ENCODE measurements at places on chromosomes 16 and 17.

DNA sequence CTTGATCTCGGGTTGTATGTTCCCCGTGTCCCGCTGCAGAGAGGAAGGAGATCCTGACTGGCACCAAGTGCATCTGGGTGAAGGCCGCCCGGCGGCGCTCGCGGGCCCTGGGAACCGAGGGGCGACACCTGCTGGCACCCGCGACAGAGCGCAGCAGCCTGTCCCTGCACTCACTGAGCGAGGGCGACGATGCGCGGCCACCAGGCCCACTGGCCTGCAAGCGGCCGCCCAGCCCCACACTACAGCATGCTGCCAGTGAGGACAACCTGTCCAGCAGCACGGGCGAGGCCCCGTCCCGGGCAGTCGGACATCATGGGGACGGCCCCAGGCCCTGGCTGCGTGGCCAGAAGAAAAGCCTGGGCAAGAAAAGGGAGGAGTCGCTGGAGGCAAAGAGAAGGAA is 7.5 kb downstream of the BTBD17 start:
- no peak for DNase-seq

GRCh38 chr17:43741636-43742035 is 17.0 kb downstream of the SOST start:
- DNase-seq = no peak

DNA sequence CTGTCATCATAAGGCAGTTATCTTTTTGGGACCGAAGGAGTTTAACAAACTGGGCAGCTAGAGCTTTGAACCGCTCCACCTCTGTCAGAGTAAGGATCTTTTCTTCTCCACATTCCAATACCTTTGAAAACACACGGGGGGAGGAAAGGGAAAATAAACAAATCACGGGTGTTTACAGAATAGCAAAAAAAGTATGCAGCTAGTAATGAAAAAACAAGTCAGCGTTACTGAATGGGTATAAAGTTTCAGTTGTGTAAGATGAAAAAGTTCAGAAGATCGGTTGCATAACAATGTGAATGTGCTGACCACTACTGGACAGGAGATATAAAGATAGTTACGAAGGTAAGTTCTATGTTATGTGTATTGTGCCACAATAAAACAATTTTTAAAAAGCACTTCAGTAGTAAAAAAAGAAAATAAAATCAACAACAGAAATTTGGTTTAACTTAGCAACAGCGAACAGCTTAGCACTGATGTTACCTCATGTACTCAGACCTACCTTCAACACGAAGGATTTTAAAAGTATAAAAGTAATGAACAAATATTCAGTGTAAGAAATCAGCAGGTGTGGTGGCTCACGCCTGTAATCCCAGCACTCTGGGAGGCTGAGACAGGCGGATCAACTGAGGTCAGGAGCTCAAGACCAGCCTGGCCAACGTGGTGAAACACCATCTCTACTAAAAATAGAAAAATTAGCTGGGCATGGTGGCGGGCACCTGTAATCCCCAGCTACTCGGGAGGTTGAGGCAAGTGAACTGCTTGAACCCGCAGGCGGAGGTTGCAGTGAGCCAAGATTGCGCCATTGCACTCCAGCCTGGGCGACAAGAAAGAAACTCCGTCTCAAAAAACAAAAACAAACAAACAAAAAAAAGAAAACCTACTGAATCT is 34.3 kb downstream of the MARF1 start:
- no peak for DNase-seq

GRCh38 chr17:62927083-62927482 is 39.0 kb upstream of the TANC2 start:
- no peak for DNase-seq

DNA sequence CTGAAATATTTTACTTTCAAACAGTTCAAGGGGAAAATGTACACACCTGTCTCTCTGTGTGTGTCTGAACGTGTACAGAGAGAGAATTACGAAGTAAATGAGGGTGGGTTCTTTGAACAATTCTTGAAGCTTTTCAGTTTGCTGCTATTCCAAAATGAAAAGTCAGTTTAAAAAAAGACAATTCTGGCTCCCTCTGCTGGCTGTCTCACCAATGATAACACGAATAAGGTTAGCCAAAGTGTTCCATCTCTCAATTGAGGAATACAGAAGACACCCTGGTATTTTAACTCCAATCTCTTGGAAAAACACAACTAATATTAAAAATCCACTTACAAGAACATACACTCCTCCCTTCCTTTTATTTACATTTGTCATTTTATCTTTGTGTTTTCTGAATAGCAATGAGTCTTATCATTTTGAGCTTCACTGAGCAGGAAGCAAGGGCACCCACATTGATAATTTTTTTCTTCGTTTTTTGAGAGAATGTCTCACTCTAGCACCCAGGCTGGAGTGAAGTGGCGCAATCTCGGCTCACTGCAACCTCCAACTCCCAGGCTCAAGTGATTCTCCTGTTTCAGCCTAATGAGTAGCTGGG is 20.5 kb downstream of the EFTUD2 start:
- peak; percentile 65 for DNase-seq

DNA sequence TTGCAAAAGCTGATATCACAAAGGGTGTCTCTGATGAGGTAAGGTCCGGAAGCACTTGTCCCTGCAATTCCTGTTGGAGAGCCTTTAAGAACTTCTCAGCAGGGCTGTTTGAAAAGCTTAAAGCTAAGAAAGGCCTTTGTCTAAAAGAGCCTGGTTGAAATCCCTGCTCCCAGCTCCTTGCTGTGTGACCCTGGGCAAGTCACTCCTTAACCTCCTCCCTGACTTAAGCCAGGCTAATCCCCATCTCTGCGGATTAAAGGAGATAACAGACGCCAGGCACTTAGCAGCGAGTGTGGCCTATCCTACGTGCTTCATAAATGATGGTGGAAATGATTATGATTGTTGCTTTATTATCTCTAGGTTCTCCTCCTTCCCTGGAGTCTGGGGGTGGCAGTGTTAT is 368.0 kb upstream of the RBFOX1 start:
- DNase-seq = no peak

DNA sequence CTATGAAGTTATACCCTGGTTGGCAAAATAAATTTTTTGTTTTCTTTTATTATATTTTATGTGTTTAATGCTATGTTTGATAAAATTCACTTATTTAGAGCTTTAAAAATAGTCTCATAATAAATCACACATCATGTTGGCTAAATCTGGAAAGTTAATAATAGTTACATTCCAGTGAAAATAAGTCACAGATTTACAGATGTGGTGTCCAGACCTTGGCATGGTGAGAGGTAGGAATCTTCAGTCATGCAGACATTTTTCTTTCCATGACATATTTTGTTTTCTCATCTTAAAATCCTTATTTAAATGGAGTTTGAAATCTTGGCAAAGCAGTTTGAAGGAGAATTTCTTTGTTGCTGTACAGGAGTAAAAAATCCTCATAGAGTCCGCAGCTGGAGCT is 48.1 kb upstream of the GOSR1 start:
- DNase-seq = no peak

DNA sequence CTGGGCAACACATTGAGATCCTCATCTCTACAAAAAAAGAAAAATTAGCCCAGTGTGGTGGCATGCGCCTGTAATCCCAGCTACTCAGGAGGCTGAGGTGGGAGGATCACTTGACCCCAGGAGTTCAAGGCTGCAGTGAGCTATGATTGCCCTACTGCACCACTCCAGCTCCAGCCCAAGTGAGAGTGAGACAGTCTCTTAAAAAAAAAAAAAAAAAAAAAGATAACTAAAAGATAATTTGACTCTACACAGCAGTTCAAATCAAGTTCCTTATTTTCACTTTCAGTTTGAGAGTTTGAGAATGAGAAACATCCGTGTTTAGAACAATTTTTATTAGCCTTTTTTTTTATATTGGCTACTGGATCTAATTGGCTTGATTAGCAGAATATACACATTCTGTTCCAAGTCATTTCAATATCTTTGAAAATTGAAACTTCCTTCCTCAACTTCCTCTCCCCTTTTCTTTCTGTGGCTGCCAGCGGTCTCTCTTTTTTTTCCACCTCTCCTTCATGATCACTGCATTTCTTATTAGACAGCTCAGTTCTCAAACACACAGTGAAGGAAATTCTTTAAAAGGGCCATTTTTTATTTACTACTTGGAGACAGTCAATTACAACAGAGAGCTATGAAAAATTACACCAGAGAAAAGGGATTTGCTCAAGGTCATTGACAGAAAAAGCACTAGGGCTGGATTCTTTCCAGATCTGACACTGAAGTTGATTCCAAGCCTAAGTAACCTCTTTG is 4.5 kb upstream of the ACSF2 start:
- DNase-seq = no peak

GRCh38 chr17:40871316-40871715 is 4.3 kb upstream of the KRT12 start:
- no peak for DNase-seq

- DNase-seq = no peak
Measured at GRCh38 chr16:88088161-88088581, 136.9 kb downstream of the BANP start.

DNA sequence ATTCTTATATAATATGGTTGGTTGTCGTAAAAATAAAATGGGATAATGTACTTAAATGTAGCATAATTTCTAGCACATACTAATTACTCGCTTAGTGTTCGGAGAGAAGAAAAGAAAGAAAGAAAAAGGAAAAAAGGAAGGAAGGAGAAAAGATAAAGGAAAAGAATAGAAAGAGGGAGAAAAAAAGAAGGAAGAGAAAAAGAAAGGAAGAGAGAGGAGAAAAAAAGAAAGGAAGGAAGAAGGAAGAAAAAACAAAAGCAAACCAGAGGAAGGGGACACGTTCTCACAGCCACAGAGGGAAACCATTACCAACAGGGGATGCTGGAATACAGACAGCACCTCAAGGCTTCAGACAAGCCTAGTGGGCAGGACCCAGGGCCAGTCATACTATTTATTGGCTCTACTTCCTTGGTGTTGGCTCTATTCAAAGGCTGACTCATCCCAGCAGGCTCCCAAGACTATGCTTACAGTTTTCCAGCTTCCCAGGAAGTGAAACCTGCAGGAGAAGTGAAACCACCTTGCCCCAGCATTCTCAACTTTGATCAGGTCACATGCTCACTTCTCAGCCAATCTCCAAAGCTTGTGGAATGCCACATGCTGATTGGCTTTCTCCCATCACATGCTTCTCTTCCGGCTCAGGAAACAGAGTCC is 273.5 kb upstream of the IRX5 start:
- DNase-seq = peak; percentile 19

DNA sequence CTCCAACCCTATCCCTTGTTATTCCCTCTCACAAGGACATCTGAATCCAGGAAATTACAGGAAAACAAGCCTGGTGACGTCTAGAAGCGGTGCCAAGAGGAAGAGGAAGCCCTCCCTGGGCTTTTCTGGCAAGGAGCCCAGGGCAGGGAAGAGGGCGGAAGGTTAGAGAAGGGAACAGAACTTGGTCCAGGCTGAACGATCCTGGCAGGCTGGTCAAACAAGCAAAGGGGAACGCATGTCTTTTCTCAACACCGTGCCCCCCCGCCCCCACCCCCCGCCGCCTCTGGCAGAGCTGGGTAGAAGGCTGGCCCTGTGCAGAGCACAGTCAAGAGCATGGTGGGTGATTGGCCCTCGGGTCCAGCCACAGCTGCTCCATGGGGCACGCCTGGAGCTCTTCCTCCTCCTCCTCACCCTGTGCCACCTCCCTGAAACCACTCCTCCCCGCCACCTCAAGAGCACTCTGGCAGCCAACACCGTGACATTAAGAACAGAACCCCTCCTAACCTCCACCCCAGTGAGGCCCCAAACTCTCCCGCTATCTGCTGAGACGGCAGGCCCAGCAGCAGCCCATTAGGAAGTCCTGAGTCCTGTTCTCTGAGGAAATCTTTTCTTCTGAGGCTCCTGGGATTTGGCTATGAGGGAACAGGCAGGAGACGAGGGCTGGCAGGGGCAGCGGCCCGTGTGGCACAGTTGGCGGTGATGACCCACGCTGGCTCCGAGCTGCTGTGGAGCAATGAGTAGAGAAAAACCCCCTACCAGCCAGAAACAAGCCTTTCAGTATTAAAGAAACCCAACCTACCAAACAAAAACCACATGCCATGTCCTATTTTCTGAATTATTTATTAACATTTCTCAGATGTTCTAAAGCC is 7.3 kb downstream of the C16orf86 start:
- peak; percentile 74 for DNase-seq

DNA sequence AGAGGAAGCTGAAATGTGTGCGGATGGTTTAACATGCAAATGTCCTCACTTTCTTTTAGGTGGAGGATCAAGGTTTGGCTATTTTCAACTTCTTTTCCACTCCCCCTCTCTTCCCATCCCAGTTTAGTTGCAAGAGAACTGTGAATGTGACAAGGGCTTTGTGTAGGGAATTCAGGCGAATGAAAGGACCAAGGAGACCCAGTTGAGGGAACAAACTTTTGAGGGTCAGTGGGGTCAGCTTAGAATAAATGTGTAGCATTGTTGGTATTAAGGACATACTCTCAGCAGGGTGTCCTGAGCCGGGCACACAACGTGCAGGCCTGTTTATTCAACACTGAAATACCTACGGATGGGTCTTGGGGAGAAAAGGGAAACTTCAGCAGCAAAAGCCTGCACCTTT is 346.0 kb downstream of the PMP22 start:
- no peak for DNase-seq

GRCh38 chr16:64880994-64881393 is 240.9 kb downstream of the CDH11 start:
- no peak for DNase-seq

- DNase-seq = peak; percentile 85
Measured at GRCh38 chr17:74182041-74182723, 21.3 kb upstream of the RPL38 start.

GRCh38 chr17:37642681-37643080 is 565 bp downstream of the DDX52 start:
- peak; percentile 49 for DNase-seq

GRCh38 chr16:55470533-55471371 is 8.2 kb upstream of the MMP2 start:
- DNase-seq = peak; percentile 31

- no peak for DNase-seq
Measured at GRCh38 chr16:56701534-56701933, 19.3 kb downstream of the MT1X start.

Measured in NCI-H69 (cell line).